ENCODE measurements at places on chromosomes 7 and 10.

DNA sequence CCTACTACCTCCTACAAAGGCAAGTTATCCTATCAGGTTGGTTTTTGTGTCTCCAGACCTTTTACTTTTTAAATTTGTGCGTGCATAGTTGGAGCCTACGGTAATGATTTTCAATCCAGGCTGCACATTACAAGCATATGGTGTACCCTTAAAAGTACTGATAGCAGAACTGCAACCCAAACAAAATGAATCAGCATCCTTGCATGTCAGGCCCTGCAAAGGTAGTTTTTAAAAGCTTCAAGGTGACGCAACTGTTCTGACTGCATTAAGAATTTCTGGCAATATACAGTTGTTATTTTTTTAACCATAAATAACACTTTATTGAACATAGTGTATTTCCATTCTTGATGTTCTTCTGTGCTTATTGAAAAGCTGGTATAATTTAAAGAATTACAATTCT, 28.9 kb downstream of the GNAT3 start:
- DNase-seq, result no peak

DNA sequence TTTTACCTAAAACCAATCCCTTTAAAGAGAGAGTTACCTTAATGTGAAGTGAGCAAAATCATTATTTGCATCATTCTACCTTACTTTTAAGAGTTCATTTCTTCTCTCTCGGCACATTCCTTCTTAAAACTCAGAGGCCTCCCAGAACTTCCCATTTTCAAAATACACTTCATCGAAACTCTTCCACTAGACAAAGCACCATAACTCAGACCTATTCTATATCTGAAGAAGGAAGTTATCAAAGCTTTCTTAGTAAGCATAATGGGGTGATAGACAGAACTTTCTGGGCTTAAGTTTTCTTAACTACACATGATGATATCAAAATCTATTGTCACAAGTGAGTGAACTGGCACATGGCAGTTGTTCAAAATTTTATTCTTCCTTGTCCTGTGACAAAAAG, 24.6 kb upstream of the GNAT3 start:
- DNase-seq, result no peak

DNA sequence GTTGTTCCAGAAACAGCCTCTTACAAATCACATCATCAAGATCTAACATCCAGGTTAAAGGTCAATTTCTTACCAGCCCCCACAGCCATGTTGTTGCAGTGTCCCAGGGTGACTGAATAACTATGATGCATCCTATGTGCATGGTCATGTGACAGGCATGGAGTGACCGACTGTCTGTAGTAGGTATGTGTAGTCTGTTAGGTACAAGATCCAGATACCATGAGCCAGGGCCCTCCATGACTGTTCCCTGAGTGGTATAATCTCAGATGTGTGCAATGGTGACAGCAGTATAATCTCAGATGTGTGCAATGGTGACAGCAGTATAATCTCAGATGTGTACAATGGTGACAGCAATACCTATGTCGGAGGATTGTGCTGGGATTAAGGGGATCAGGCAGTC, 8.8 kb downstream of the CDHR3 start:
- no peak for DNase-seq

GRCh38 chr7:95527033-95527775, 41.5 kb downstream of the ASB4 start:
- DNase-seq, result peak; percentile 19

DNA sequence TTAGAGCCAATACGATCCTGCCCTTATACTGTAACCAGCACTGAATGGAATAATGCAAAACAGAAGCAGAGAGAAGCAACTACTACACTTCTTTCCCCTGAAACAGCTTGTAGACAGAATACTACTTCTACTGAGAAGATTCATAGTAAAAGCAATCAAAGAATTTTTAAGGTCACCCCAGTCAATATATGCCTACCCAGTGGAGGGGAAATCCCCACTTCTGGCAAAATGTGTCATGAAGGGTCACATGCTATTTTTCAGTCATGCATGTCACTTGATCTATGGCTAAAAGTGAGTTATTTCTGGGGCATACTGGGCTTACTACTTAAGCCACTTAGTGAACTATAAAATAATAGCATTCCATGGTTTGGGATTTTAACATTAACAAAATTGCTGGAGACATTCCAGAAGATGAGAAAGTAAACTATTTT, 25.6 kb downstream of the IRF5 start:
- DNase-seq, result peak; percentile 40
